ENCODE measurements at places on chromosomes 7 and 10. TPM values are rescaled to one million over a fixed set of nuclear protein-coding genes. Genes with fewer than 3 reads are reported as not detected.

GRCh38 chr10:122126763-122127659, 138.0 kb downstream of the TACC2 start:
- no peak for DNase-seq

DNA sequence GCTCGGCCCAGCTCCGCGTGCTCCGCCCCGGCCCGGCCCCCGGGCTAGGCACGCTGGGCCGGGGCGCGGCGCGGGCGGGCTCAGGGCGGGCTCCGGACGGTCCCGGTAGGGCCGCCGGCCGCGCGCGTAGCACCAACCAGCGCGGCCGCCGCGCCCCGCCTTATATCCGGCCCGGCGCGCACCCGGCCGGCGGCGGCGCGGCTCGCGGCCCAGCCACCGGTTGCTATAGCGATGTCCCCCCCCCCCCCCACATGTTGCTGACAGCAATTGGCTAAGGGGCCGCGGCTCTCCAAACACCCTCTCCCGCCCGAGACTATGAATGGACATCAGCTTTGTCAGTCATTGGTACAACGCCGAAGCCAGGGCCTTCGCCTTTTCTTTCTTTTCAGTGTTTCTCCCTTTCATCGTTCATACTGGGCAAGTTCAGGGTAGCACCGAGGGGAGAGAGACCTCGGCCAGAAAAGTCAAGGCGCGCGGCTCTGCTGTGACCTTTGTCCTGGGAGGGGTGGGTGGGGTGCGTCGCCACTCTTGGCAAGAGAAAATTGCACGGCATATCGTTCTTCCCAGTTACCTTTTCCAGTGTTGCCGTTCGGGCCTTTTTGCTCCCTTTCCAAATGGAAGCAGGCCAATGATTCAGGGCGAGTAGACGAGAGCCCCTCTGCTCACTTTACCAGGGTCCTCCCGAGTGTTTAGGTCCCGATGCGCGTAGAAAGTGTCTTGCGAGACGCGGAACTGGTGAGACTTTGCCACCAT, 354.2 kb downstream of the DNAJB6 start:
- peak; percentile 85 for DNase-seq

DNA sequence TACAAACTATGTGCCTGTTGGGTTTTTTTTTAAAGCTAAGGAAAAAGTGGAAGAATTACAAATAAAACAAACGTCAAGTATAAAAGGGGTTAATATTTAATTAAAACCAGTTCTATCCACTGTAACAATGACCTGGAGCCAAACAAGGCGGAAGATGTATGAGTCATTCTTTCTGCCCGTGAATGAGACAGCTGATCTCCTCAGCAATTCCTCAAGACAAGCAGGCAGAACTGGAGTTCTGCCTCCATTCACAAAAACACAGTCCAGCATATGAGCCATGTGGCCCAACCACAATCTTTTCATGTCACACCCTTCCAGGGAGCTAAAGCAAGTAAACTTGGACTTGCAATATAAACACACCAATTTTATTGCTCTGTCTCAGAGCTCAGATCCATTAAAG, 8.4 kb downstream of the ETV1 start:
- DNase-seq, result no peak

GRCh38 chr7:86947929-86948328, 111.5 kb downstream of the ELAPOR2 start:
- DNase-seq, result no peak

Gene LRIT1
- total RNA-seq, result not detected

Gene CUL1
- total RNA-seq, result 50.2 TPM

Measured in posterior vena cava (tissue), 2 donors.